Left lobe of liver (tissue), 2 donors: ENCODE measurements at places on chromosomes 12 and 14.

- DNase-seq, result no peak
Observed at GRCh38 chr12:79378496-79378895, 312.3 kb downstream of the PAWR start.

- DNase-seq, result no peak
Observed at GRCh38 chr14:75454963-75455546, 27.2 kb downstream of the JDP2 start.

DNA sequence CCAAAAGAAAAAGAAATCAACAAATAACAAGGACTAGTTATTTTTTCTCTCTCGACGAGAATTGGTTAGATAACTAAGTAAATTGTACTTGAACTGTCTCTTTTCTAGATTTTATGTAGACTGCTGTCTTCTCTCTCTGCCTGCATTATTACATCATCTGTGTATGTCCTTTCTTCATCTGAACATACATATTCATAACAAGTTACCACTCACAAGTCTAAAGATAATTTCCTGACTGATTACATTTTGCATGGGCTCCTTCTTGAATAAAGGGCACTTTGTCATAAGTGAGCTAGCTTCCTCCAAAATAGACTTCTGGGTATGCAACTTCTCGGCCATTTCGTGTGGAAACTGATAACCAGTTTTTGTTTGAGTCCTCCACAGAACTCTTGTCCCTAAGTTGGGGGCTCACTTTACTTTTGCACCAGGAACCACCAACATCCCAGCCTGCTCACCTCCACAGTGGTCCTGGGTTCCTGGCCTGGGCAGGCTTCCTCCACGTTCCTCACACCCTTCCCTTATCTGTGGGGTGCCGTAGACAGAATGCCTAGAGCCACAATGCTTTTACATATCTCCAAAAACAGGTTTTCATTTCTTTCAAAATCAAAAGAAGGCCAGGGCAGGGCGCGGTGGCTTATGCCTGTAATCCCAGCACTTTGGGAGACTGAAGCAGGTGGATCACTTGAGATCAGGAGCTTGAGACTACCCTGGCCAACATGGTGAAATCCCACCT lies 6.2 kb upstream of the DDX47 start:
- DNase-seq, result no peak

DNA sequence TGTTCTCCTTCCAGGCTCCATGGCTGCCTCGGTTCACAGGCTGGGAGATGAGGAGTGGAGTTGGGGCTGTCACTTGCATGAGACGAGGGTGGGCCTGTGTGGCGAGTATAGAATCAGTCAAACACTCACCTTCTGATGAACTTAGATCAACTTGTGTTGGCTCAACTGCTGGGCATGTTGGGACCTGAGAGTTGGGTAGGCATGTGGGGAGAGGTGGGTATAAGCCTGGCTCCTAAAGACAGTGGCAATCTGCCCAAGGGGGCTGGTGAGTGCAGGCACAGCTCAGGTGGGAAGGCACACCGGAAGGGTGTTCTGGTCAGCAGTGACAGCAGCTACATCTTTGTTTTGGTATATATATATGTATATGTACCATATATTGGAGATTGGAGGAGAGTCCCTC lies 30.1 kb upstream of the TDRD9 start:
- DNase-seq, result no peak

DNA sequence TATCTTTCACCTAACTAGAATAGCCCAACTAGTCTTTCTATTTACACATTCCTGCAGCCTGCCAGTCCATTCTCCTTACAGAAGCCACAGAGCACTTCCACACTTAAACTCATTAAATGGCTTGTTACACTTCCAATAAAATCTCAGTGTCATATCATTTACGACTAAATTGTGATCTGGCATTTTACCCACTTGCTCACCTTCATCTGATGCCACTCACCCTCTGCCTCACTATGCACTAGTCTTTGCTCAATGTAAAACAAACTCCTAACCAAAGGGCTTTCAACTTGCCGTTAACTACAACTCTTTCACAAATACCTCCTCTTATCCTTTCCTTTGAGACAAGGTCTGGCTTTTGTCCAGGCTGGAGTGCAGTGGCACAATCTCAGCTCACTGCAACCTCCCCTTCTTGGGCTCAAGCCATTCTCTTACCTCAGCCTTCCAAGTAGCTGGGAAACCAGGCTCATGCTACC lies 24.1 kb downstream of the YAF2 start:
- DNase-seq, result no peak

GRCh38 chr14:34906287-34906686 lies 31.1 kb upstream of the BAZ1A start:
- no peak for DNase-seq

DNA sequence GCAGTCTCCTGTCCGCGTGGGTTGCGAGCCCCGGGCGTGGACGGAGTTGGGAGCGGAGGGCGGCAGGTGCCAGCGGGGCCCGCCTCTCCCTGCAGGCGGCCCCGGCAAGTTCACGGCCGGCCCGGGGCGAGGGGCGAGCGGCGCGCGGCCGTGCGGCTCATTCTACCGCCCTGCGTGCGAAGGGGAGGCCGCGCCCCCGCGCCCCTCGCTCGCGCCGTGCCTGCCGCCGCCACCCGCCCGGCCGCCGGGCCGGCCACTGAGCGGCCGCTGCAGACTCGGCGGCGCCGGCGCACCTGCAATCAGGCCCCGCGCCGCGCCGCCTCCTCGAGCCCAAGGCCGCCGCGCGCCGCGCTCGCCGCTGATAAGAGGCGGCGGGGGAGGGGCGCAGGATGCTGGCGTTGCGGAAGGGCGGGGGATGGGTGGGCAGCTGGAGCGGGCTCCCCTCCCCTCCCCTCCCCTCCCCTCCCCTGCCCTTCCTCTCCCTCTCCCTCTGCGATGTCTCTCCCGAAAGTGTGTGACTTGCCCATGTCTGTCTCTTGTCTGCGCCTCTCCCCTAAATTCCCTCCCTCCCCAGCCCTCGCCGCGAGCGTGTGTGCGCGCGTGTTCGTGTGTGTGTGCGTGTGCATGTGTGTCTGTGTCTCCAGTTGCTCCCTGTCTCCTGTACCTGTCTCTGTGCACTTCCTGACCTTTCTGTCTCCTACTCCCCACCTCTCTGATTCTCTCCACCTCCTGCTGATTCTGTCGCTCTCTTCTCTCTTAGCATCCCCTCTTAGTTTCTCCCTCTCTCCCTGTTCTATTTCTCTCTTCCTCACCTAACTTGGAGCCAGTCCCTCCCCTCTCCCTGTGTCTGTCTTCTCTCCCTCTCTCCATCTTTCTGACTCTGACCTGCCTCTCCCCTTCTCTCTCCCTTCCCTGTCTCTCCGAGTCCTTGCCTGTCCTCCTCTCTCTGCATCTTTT lies 768.1 kb upstream of the TBX3 start:
- DNase-seq, result no peak

DNA sequence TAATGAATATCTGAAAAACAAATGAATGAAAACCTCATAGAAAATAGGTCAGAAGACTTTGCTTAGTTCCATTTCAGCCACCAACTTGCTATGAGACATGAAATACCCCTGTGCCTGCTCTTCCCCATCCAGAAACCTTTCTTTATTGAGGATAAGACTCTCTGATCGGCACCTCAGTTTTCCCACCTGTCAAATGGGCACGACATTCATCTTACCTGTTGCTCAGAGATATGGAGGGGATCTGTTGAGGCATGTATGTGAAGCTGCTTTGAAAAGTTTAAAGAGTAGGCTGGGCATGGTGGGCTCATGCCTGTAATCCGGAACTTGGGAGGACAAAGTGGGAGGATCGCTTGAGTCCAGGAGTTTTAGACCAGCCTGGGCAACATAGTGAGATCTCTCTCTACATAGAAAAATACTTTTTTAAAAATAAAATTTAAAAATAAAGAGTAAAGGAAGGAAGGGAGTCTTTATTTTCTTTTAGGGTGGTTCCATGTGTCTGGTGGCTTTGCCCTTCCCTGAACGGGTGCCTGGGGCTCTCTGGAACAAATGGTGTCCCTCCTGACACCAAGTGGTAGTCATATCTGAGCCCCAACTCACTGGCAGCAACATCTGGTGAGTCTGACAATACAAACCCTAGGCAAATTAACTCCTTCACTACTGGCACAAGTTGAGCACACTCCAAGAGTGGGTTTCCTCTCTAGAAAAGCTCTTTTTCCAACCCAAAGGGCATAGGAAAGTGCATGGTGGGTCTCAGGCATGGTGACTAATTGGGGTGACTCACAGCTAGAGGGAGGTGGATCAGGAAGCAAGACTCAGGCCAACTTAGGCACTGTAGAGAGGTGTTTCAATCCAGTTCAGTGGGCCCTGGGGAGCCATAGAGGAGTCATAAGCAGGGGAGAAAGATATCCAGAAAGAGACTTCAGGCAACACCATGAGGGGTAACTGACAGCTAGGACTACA lies 42.1 kb downstream of the MAP1LC3B2 start:
- DNase-seq, result no peak

GRCh38 chr12:45707241-45707857 lies 22.2 kb upstream of the ARID2 start:
- DNase-seq, result no peak

DNA sequence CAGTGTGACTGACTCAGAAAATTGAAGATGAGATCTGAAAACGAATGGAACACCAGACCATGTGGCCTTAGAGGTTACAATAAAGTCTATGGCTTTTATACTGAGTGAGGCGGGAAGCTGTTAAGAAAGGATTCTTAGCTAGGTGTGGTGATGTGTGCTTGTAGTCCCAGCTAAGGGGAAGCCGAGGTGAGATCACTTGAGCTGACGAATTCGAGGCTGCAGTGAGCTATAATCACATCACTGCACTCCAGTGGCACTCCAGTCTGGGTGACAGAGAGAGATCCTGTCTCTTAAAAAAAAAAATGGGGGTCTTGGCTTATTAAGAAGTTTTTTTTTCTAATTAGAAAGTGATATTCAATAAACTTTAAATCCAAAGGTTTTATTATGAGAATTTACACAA lies 678.6 kb downstream of the TMTC2 start:
- no peak for DNase-seq

DNA sequence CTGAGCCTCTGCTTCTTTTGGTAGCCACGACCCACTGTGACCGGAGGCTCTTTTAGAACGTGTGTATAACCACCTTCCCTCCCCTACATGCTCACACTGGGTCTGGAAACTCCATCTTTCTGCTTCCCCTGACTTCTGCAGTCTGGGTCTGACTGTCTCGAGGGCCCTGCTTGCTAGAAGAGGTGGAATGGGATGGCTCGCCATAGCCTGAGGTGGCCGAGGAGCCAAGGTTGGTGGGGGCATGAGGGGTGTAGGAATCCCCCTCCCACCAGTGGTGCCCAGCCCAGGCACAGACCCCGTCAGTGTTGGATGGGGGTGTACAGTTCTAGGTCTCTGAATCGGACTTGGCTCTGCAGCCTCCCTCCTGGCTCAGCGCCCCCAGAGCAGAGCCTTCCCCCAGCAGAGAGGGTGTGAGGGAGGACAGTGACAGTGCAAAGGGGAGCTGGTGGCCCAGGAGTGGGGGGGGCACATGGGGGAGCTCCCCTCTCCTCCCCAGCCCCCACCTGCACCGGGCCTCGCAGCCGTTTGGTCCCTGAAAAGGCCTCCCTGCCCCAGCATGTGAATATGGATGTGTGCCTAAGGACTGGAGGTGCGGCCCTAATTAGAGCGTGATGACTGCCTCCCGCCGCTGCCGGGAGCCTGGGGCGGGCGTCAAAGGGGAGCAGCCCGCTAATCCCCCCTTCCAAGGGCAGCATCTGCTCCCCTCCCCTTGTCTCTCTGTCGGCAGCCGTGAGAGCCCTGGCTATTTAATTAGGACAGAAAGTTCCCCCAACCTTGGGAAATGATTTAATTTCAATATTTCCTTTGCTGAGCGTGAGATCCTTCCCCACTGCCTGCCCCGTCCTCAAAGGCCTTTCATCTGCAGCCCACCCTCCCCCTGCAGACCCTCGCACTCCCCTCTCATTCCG lies 196.2 kb upstream of the C14orf180 start:
- DNase-seq, result no peak

DNA sequence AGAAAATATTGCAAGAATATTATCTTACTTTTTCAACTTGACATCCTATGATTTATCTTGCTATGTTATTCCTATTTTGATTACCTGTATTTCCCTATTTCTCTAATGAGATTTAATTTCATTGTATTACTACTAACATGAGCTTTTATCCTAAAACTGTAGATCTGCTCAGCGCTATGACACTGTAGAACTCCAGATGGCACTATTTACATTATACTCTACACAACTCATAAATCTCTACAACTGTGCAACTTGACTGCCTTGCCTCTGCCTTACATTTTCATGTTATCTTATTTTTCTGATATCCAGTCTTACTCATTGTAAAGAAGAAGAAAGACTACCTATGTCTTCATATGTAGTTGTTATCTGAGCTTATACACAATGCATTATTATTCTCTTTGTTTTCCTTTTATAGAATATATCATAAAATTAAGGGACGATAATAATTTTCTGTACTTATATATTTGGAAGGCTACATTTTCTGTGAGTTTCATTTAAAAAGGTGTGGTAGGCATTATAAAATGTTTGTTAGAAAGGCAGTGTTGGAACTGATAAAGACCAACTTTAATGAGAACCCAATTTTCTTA lies 24.1 kb downstream of the NUP37 start:
- DNase-seq, result no peak

DNA sequence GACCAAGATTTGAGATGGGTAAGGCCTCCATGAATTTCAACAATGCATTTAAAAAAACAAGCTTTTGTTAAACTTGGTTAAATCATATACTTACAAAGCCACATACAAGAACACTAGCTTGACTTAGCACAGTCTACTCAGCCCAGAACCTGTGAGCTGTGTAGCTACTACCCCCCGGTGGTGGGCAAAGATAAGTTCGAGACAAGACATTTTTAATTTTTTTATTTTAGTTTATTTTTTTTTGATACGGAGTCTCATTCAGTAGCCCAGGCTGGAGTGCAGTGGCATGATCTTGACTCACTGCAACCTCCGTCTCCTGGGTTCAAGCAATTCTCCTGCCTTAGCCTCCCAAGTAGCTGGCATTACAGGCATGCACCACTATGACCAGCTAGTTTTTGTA lies 3.7 kb upstream of the NECAP1 start:
- DNase-seq, result no peak

DNA sequence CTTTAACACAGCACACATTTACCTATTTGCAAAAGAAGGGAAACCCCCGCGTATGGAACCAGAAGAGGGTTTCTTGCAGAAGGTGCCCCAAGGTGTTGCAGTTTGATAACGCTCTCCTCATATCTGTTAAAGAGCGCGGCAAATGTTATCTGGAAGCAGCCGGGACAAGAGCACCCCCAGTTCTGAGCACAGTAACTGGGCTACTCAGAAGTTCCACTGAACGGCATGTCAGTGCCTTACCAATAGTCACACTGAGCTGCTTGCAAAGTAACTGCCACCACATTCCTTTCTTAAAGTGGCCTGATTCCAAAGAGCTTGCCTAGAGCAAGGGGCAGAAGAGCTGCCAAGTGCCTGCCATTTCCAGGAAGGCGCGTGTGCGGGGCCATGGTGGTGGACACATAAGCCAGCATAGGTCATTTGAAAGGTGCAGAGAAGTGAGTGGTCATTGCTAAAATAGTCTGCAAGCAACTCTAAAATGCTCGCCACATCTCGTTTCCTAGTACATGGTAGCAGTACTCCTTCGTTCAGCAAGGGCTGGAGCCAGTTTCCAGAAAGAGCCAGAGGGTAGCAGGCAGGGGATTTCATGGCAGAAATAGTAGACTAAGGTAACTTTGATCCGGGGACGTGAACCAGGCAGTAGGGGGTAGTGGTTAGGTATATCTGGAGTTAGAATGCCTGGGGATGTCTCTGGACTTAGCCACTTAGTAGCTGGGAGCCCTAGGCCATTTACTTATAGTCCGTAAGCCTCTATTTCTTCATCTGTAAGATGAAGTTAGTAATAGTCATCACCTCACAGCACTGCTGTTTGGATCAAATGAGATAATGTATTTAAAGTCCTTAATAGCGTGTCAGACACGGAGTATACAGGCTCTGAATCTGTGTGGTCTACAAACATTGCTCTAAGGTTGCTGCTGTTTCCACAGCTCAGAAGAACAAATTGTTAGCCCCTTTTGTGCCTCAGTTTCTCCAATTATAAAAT lies 37.6 kb downstream of the SPTB start:
- DNase-seq, result no peak
